NCI-H1436 treated with DMSO at 0.1 percent for 48 hours (cell line): ENCODE measurements at places on chromosomes 3 and 15.

- DNase-seq: no peak
Measured at GRCh38 chr3:195872097-195872496, 36.3 kb downstream of the TNK2 start.

DNA sequence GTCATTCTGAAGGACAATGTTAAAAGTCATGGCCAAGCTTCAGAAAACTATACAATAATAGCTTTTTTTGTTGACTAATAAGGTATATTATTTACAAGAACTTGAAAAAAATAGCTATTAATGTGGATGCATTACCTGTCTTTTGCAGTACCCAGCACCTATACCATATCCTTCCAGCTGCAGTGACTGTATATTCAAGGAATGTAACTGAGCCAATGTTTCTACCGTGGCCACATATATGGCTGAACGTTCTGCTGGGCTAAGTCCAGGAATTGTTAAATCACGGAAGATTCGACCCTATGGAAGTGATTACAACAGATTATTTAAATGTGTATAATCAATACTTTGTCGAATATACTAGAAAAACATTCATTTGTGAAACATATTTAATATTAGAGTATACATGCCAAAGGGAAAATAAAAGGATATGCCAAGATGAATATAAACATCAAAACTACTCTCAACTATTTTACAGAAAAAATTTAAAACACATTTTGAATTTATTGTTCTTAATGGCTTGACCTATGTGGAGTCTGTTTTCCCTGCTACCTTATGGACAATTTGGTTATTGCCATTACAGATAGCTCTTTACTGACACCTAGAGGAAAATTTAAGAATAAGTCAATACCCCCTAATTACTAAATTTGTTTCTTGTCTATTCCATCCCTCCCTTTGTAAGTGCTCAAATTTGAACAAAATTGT lies 17.6 kb downstream of the ACAD11 start:
- peak; percentile 21 for DNase-seq

DNA sequence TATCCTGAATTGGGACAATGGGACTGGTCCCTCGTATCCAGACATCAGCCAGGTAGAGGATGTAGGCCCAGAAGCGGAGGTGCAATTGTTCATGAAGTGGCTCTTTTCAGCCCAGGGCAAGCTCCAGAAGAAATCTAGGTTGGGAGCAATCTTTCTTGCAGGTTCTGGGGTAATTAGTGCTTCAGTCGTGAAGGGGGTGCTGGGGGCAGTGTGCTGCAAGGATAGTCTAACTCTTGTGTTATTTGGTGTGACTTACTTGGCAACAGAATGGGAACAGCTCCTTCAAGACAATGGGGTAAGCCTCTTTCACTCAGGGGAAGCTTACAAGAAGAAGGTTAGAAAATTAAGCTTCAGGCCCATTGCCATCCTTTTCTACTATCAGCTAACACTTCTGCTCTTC lies 273.0 kb downstream of the DIPK2A start:
- DNase-seq: no peak

- no peak for DNase-seq
Measured at GRCh38 chr3:143155756-143156155, 36.2 kb downstream of the CHST2 start.

DNA sequence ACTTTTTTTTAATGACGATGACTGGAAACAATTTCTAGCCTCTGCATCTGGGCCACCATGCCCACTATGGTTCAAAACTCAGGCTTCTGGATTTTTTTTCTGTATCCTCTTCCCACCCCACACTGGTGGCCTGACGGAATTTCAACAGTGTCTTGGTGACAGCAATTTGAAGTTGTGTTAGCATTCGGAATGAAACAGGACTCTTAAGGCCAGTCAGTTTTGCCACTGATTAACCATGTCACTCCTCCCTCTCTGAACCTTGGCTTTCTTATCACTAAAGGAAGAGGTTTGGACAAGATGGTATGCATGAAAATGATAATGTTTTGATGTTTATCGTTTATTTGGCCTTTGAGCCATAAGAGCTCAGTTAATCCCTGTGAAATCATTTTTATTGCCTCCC lies 41.6 kb upstream of the BDH1 start:
- DNase-seq: no peak

DNA sequence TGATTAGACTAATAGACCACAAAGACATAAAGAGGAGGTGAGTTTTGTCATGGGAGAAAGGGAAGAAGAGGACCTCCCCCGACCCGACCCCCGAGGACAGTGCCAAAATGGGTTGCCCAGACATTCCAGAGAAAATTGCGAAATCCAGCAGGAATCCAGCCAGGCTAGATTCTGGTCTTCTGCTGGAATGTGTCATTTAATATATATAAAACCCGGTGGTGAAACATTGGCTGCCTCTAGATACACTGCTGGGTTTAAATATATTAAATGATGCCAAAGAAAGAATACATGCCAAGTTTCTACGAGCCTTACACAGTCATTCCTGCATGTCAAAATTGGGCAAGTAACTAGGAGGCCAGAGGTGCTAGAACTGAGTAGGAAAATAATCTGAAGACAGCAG lies 45.3 kb upstream of the SPESP1 start:
- DNase-seq: no peak

DNA sequence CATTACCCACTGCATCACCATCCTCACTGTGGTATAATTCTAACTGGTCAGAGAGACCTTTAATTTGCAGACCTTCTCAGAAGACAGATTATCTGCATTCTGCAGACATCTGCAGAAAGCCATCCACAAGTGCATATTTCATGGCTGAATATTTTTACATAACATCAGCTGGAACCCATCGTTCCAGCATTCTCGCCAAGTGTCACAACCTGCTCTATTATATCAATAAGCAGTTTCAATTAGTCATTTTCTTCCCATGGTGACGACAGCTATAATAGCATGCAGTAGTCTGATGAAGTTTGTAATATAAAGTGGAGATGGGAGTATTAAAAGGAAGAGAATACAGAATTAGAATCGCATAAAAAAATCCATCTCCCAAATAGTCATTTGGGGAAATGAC lies 334.7 kb downstream of the FHIT start:
- DNase-seq: no peak

GRCh38 chr15:95511671-95512070 lies 818.8 kb upstream of the NR2F2 start:
- DNase-seq: no peak
